ENCODE measurements at places on chromosomes 5 and 9. TPM values are rescaled to one million over a fixed set of nuclear protein-coding genes. Genes with fewer than 3 reads are reported as not detected.

- no peaks in the 10 kb centered on the region for H3K4me1 ChIP-seq
- no peaks in the 10 kb centered on the region for H3K27me3 ChIP-seq
- no peak for DNase-seq
- no peaks in the 10 kb centered on the region for H3K36me3 ChIP-seq
Observed at GRCh38 chr9:1383899-1384455, 333.8 kb downstream of the DMRT2 start.

GRCh38 chr5:168755548-168756093 is 176.5 kb upstream of the PANK3 start:
- no peak for DNase-seq
- H3K27me3 ChIP-seq, result no peaks in the 10 kb centered on the region
- H3K4me1 ChIP-seq, result no peaks in the 10 kb centered on the region
- H3K27ac ChIP-seq, result no peak overlapping the region
- H3K4me3 ChIP-seq, result no peak overlapping the region

GRCh38 chr5:158530115-158530514 is 569.6 kb downstream of the EBF1 start:
- no peaks in the 10 kb centered on the region for H3K36me3 ChIP-seq
- no peaks in the 10 kb centered on the region for H3K4me1 ChIP-seq
- DNase-seq, result no peak
- no peak overlapping the region for H3K4me3 ChIP-seq

DNA sequence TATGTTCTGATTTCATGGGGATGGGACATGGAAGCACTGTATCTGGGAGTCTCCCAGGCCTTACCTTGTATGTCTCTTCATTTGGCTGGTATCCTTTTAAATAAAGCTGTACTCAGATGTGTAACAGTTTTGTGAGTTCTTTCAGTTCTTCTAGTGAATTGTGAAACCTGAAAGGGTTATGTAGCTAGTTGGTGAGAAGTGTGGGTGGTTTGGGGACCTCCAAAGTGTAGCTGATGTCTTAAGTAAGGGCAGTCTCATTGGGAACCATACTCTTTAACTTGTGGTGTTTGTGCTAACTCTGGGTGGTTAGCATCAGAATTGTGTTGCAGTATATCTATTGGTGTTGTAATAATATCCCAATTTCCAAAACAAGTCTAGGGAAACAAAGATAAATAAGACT is 166.9 kb upstream of the CCNH start:
- H3K27me3 ChIP-seq, result no peaks in the 10 kb centered on the region
- no peaks in the 10 kb centered on the region for H3K4me1 ChIP-seq
- H3K4me3 ChIP-seq, result no peak overlapping the region

DNA sequence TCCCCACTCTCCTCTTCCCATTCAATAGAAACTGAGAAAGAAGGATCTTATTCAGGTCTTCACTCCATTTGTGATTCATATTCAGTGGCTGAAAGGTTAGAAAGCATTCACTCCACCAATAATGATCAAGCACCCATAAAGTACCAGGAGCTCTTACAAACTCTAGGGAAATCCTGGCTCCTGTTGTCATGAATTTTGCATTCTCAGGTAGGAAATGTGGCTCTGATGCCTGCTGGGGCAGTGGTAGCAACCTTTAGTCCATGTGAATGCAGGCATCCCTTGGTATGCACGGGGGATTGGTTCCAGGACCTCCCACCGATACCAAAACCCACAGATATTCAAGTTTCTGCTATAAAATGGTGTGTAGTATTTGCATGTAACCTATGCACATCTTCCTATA is 3.6 kb upstream of the RORB start:
- no peaks in the 10 kb centered on the region for H3K36me3 ChIP-seq
- peaks cover 18% of the 10 kb centered on the region for H3K4me1 ChIP-seq
- H3K27me3 ChIP-seq, result no peaks in the 10 kb centered on the region
- no peak overlapping the region for H3K4me3 ChIP-seq

OSMR gene
- 22.4 TPM for total RNA-seq

ADAM19 gene
- 1.6 TPM for total RNA-seq

PCDHGA5 gene
- 5.6 TPM for total RNA-seq
